ENCODE measurements at places on chromosomes 6 and 20. TPM values are rescaled to one million over a fixed set of nuclear protein-coding genes. Genes with fewer than 3 reads are reported as not detected.

DNA sequence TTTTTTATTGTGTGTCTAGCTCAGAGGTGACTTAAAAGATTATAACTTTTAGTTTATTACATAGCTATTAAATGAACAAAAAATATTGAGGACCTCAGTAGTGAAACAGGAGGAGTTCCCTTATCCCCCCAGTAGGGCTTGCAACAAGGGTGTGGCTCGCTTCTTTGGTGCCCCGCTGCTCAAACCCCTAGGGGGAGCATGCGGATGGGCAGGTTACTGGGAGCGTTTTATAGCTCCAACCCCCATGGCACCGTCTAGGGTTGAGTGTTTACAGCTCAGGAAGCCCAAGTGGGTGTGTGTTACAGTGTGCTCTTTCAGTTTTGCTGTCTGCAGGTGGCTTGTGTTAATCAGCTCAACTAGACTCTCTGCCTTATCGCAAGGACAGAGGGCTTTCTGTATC lies 1513.7 kb downstream of the GRIK2 start:
- no peak for DNase-seq

DNA sequence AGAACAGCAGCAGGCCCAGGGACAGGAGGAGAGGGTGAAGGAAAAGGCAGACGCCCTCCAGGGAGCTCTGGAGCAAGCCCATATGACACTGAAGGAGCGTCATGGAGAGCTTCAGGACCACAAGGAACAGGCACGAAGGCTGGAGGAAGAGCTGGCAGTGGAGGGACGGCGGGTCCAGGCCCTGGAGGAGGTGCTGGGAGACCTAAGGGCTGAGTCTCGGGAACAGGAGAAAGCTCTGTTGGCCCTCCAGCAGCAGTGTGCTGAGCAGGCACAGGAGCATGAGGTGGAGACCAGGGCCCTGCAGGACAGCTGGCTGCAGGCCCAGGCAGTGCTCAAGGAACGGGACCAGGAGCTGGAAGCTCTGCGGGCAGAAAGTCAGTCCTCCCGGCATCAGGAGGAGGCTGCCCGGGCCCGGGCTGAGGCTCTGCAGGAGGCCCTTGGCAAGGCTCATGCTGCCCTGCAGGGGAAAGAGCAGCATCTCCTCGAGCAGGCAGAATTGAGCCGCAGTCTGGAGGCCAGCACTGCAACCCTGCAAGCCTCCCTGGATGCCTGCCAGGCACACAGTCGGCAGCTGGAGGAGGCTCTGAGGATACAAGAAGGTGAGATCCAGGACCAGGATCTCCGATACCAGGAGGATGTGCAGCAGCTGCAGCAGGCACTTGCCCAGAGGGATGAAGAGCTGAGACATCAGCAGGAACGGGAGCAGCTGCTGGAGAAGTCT lies 25.5 kb downstream of the C20orf173 start:
- DNase-seq = no peak

GRCh38 chr20:16917636-16918035 lies 169.5 kb downstream of the OTOR start:
- DNase-seq = no peak

- DNase-seq = no peak
Observed at GRCh38 chr20:16064989-16065707, 508.1 kb downstream of the KIF16B start.

DNA sequence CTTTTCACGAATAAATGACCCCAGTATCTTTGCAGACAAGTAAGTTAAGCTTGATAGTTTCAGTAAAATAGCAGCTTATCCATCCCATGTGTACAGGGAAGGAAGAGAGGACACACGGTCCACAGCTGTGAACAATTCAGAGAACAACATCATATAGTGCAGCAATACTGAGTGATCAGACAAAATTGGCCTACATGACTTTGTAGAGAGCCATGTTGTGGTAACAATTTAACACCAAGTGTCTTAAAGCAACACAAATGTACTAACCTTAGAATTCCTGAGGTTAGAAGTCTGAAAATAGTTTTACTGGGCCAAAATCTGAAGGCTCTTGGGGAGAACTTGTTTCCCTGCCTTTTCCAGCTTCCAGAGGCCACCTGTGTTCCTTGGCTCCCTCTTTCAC lies 12.5 kb downstream of the FAM184A start:
- DNase-seq = no peak

GRCh38 chr6:46014511-46015118 lies 1.0 kb downstream of the CLIC5 start:
- DNase-seq = no peak

DNA sequence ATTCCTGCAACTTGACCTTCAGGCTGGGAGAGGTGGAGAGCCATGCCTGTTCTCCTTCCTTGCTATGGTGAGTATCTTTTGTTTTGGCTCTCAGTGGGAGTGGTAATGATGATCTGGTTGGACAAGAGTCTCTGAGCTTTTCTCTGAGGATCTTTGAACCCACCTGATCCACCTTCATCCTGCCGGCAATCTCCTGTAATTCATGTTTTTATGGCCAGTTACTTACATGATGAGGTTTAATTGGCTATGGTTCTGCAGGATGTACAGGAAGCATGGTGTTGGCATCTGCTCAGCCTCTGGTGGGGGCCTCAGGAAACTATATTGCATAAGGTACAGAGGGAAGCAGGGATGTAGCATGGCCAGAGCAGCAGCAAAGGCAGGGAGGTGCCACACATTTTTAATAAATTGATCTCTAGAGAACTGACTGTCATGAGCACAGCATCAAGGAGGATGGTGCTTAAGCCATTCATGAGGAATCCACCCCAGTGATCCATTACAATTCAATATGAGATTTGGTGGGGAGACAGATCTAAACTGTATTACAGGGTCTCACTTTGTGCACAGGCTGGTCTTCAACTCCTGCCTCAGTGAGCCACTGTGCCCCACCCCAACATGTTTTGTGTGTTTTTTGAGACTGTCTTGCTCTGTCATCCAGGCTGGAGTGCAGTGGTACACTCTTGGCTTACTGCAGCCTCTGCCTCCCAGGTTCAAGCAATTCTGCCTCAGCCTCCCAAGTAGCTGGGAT lies 10.0 kb downstream of the HSPA1B start:
- DNase-seq = no peak

DNA sequence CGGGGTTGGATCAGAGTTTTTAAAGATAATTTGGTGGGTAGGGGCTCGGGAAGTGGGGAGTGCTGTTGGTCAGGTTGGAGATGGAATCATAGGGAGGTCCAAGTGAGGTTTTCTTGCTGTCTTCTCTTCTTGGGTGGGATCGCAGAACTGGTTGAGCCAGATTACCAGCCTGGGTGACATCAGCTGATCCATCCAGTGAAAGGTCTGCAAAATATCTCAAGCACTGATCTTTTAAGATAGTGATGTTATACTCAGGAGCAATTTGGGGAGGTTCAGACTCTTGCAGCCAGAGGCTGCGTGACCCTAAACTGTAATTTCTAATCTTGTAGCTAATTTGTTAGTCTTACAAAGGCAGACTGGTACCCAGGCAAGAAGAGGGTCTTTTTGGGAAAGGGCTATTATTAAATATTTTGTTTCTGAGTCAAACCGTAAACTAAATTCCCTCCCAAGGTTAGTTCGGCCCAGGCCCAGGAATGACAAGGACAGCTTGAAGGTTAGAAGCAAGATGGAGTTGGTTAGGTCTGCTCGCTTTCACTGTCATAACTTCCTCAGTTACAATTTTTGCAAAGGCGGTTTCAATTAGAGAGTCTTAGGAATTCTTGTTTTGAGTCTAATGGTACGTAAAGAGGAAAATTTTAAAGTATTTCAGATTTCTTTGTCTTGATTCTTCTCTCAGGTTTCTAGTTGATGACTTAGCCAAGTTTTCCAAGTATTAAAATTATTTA lies 53.1 kb downstream of the SCAF8 start:
- no peak for DNase-seq

The IDH3B gene
- total RNA-seq = 76.2 TPM

The VSX1 gene
- not detected for total RNA-seq

The EEF1A2 gene
- total RNA-seq = 179 TPM

Measured in frontal cortex (tissue), 4 donors.